ENCODE measurements at places on chromosomes 6 and 20.

DNA sequence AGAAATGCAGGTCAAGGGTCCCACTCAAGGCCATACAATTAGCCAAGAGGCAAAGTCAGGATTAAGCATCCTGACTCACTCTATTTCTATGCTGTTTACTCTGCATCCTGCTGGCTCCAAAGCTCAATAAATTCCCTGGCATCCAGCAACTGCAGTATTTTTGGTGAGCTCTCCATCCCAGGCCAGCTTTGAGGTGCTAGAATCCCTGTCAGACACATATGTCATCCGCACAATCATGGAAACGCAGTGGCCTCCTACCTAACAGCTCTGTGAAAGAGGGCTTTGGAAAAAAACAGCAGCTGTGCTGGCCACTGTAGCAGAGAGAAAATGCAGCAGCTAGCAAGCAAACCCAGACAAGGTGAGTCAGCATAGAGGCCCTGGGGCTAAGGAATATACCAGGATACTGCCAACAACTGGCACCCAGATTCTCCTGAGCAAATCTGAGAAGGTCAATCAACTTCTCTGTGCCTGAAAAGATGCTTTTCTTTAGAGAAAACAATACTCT, 58.4 kb downstream of the ANKEF1 start:
- no peak for DNase-seq

DNA sequence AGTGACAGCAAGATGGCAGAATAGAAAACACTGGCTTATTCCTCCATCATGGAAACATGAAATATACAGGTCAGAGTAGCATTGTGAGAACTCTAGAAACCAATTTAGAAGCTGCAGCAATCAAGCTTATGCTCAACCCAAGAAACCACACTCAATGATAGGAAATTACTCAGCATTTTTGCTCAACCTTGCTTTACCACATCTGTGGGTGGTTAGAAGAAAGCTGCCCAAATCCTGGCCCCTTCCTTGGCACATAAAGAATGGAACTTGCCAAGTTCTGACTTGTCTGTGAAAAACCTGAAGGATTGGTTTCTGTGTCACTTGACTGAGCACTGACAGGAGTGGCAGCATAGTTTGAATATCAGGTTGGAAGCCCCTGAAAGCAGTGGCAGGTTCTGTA, 108.0 kb upstream of the MOCS1 start:
- peak; percentile 31 for DNase-seq

DNA sequence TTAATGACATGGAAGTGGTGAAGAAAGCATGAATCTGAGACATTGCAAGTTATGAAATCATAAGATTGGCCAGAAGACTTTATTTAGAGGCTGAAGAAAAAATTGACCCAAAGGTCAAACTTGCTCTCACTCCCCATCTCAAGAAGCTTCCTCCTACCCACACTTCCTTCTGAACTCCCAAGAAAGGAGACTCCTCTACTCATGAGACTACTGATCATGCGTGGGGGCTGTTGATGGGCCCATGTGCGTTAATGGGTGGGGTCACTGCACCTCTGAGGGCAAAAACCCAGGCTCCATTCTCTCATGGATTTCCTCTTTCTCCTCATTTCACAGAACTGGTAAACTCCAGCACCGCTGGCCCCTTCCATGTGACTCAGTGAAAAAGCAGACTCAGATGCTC, 470.6 kb upstream of the ARID1B start:
- DNase-seq: no peak

DNA sequence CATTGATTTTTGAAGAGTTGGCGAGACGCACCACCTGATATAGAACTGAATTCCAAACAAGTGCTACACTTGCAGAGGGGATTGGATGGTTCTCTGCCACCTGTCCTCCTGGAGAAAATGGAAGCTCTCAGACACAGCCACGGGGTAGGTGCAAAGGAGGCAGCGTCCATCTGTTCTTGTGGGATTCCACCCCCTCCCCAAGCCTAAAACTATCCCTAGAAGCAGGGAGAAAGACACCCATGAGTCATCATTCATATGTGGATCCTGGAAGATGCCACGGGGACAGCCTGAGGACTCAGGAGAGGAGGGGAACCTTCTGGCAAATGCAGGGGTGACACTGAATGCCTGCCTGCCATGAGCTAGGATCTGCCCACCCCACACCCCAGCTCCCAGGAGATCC, 171.3 kb upstream of the CST7 start:
- DNase-seq: no peak

DNA sequence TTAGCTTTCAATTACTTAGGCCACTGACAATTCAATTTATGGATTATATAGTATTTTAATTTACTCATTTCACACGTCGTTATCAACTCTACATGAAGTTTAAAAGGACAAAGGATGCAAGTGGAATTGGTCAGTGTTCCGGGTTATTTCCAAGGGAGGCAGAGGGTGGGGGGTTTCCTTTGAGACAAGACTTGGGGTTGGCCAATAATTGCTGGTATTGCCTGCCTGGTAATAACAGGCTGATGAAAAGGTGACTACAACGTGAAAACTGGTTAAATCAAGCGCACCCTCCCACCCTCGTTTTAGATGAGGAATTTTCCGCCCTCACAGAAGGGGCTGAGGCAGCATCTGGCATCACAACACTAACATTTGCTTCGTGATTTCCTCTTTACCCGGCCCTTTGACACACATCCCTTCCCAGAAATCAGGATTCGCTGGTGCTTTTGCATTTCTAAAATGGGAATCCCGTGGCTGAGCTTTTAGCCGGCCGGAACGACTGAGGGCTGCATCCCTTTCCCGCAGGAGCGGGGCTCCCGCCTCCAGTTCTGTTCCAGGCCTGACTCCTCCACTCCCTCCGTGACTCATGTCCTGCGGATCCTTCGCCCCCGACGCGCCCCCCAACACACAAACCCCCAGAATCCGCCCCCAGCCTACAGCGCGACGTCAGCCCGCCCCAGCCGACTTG, 999 bp upstream of the PIM1 start:
- DNase-seq: peak; percentile 33
